ENCODE measurements at places on chromosomes 2 and 18.
A peak's percentile ranks its signal among the peaks of the same experiment; 100 is the strongest.

- no peak overlapping the region for H3K4me3 ChIP-seq
- DNase-seq, result no peak
- H3K36me3 ChIP-seq, result no peaks in the 10 kb centered on the region
- H3K4me1 ChIP-seq, result no peaks in the 10 kb centered on the region
Measured at GRCh38 chr2:227829337-227829736, 15.7 kb downstream of the CCL20 start.

GRCh38 chr2:227460070-227460485 lies 11.9 kb upstream of the AGFG1 start:
- peaks cover 12% of the 10 kb centered on the region for H3K4me1 ChIP-seq
- no peak overlapping the region for H3K27ac ChIP-seq
- H3K27me3 ChIP-seq, result no peaks in the 10 kb centered on the region
- peak; percentile 75 for DNase-seq
- no peaks in the 10 kb centered on the region for H3K36me3 ChIP-seq

GRCh38 chr2:227509824-227510619 lies 38.1 kb downstream of the AGFG1 start:
- DNase-seq, result no peak
- no peaks in the 10 kb centered on the region for H3K27me3 ChIP-seq
- no peak overlapping the region for H3K27ac ChIP-seq

GRCh38 chr2:192500550-192501200 lies 305.9 kb upstream of the TMEFF2 start:
- H3K4me3 ChIP-seq, result no peak overlapping the region
- H3K4me1 ChIP-seq, result peaks cover 6% of the 10 kb centered on the region
- H3K27ac ChIP-seq, result no peak overlapping the region
- H3K36me3 ChIP-seq, result no peaks in the 10 kb centered on the region
- peak; percentile 83 for DNase-seq
- H3K27me3 ChIP-seq, result no peaks in the 10 kb centered on the region

- peaks cover 15% of the 10 kb centered on the region for H3K4me1 ChIP-seq
- no peaks in the 10 kb centered on the region for H3K36me3 ChIP-seq
- no peak overlapping the region for H3K4me3 ChIP-seq
- H3K27ac ChIP-seq, result no peak overlapping the region
- no peak for DNase-seq
- H3K27me3 ChIP-seq, result no peaks in the 10 kb centered on the region
Measured at GRCh38 chr2:187459256-187459655, 11.2 kb upstream of the CALCRL start.

DNA sequence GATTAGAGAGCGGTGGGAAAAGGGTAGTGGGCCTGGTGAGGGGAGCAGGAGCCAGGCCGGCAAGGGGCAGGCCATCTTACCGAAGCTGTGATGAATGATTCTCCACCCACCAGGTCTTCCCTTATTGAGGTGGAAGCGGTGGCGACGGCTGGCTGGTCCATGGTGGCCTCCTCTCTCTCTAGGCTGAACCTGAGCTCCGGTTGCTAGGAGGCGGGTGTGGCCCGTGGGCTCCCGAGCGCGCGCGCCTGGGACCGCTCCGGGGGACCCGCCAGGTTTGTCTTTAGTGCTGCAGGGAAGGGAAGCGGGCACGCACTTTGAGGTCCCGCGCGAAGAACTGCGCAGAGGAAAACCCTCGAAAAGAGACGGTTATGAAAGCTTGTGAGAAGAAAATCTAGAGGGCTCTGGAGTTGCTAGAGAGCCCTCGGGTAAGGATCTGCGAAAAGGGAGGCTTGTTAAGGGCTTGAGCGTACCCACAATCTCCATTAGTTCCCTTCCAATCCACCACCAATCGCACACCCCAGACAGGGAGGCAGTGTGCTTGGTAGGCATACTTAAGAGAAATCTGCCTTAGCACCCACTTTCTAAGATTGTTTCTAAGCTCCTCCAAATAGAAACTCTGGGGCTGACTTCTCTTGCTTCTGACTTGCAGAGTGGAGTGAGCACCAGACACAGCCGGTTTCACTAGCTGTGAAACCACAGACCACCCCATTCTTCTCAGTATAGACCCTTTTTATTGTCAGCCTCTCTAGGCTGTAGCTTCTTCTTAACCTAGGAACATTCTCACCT lies at the start of gene STPG4:
Gene STPG4 (minus strand): TSS at position 218 of the 786 bp plus-strand sequence. CDS start 57 bp downstream, at position 161.
- DNase-seq, result no peak
- H3K27ac ChIP-seq, result no peak within 1 kb of the TSS
- no peaks in the 10 kb centered on the region for H3K4me1 ChIP-seq

DNA sequence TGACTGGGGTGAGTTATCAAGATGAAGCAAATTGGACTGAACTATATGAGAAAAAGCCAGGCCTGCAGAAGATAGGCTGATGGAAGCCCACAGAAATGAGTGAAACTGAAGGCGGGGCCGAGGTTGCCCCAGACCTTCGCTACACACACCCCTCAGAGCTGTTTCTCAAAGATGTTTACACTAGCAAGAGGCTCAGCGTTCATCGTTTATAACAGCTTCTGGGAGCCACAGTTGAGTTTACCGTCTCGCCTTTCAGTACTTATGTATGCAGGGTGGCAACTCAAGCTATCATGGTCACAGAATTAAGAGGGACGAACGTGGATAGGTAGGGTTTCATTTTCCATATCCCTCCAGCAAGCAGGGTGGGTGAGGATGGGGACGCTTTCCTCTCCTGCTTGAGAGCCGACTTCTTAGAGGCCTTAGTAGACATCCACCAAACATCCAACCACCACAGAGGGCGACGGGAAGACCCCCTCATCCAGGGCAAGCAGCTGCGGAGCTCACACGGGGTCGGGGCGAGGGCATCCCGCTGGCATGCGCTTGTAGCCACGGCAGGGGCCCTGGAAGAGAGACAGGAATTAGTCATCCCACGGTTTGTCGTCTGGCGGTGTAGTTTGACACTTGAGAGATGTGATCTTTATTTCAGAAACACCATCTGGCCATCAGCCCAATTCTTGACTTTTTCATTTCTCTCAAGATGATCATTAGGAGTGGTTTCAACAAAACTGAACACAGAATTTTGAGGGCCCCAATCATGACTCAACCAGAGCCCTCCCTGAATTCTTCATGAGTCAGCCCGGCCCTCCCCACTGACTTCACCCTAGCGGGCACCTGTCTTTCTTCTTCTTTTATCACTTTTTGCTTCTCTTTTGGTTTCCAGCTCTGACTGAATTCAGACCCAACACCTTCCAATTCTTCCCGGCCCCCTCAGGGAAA lies 109.1 kb upstream of the CTDP1 start:
- H3K4me3 ChIP-seq, result peak overlapping the region; percentile 5
- no peak overlapping the region for H3K27ac ChIP-seq
- H3K27me3 ChIP-seq, result no peaks in the 10 kb centered on the region
- no peaks in the 10 kb centered on the region for H3K36me3 ChIP-seq
- peak; percentile 57 for DNase-seq
